ENCODE measurements at places on chromosomes 11 and 22.

DNA sequence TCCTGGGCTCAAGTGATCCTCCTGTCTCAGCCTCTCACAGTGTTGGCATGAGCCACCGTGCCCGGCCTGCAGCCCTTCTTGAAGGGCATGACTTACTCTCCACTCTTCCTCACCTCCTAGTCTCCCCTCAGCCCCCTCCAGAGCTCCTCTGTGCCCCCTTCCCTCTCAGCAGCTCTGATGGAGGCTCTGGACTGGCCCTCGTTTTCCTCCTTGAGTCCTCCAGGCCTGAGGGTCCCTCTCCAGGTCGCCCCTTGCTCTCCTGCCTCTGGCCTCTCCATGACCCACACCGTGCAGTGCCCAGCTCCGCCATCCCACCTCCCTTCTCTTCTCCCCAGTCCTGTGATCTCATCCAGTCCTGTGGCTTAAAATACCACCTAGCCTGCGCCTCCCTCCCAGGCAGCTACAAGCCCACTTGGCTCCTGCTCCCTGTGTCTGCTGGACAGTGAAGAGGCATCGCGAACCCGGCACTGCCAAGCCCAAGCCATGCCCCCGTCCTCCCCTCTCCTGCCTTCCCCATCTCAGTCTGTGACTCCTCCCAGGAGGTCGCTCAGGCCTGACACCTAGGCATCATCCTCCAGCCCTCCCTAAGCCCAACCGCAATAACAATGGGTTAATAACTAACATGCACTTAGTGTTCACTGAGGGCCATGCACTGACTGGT, 11.9 kb downstream of the KCNJ4 start:
- H3K27me3 ChIP-seq: no peaks in the 10 kb centered on the region
- no peaks in the 10 kb centered on the region for H3K4me1 ChIP-seq
- H3K27ac ChIP-seq: no peak overlapping the region
- DNase-seq: no peak
- no peaks in the 10 kb centered on the region for H3K36me3 ChIP-seq

DNA sequence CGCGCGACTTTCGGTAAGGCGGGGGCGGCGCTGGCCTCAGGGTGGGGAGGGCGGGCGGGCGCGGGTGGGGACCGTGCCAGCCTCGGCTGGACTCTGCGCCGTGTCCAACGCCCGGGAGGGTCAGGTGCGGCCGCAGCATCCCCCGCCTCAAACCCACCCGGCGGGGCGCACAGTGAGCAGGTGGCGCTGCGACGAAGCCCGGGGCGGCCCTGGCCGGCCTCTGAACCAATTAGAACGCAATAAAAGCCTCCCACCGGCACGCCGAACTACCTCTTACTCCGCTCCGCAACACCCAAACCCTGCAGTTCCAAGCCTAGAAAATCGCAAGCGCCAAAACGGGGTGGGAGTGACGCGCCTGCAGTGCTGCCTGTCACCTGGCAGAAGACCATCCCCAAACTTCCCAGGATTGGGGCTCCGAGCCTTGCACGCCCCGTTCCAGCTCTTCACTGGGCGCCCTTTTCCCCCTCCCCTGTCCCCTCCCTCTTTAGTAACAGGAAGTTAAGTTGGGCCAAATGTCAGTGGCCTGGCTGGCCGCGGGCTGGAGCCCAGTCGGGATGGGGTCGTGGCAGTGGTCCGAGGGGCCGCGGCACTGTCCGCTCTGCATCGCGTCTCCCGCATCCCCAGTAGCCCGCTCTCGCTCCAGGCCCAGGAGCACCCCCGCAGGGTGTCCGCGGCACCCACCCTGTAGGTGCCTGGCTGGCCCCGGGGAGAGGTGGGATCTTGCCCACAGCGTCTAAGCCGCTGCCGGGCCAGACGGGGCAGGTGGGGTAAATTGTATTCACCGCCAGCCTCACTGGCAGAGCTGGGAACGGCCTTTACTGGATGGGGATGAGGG, 541 bp downstream of the MICAL2 start:
- no peak overlapping the region for H3K27ac ChIP-seq
- H3K4me1 ChIP-seq: peaks cover 32% of the 10 kb centered on the region
- peak; percentile 25 for DNase-seq
- no peaks in the 10 kb centered on the region for H3K27me3 ChIP-seq
- no peaks in the 10 kb centered on the region for H3K36me3 ChIP-seq

DNA sequence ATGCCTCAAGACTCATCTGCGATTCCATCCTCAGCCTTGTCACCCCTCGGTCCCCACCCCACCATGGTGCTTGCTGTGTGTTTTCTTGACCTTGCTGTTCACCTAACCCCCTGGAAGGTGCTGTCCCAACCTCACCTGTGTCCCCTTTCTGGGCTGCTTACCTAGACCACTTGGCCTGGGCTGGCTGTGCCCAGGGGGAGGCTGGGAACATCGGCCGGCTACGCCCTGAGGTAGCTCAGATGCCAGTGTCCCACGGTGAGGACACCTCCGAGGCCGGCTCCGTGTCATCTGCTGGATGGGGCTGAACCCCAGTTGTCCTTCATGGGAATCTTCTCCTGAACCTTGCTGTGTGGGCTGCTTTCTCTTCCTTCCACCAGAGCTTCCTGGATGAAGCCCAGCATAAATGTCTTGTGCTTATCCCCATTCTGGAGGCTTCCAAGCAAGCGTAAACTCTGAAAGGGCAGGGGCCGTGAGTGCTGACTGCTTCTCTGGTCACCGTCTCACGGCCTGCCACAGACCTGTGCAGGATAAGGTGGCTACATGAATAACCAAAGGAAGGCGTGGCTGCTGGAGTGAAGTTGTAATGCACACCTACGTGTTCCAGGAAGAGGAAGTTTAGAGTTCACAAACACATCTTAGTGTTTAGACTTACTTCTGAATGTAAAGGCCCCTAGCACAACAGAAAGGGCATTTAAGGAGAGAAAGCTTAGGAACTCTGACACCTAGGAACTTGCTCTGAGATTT, 724.3 kb downstream of the TBC1D22A start:
- H3K27me3 ChIP-seq: peaks cover 4% of the 10 kb centered on the region
- H3K4me3 ChIP-seq: peak overlapping the region; percentile 36
- no peaks in the 10 kb centered on the region for H3K36me3 ChIP-seq
- no peak for DNase-seq

- peaks cover 3% of the 10 kb centered on the region for H3K4me1 ChIP-seq
- H3K27me3 ChIP-seq: no peaks in the 10 kb centered on the region
- no peaks in the 10 kb centered on the region for H3K36me3 ChIP-seq
- no peak overlapping the region for H3K27ac ChIP-seq
- DNase-seq: no peak
- no peak overlapping the region for H3K4me3 ChIP-seq
These were observed 32.1 kb downstream of the RPL27A start for GRCh38 chr11:8714622-8715225.

GRCh38 chr22:29328566-29329500, 13.3 kb upstream of the RASL10A start:
- H3K27me3 ChIP-seq: no peaks in the 10 kb centered on the region
- H3K4me1 ChIP-seq: no peaks in the 10 kb centered on the region
- H3K36me3 ChIP-seq: peaks cover 49% of the 10 kb centered on the region
- no peak overlapping the region for H3K27ac ChIP-seq

- H3K27ac ChIP-seq: no peak overlapping the region
- H3K4me3 ChIP-seq: no peak overlapping the region
- no peaks in the 10 kb centered on the region for H3K27me3 ChIP-seq
- no peak for DNase-seq
- no peaks in the 10 kb centered on the region for H3K36me3 ChIP-seq
- H3K4me1 ChIP-seq: no peaks in the 10 kb centered on the region
These were observed 457.7 kb downstream of the BRD1 start for GRCh38 chr22:49369726-49370626.

DNA sequence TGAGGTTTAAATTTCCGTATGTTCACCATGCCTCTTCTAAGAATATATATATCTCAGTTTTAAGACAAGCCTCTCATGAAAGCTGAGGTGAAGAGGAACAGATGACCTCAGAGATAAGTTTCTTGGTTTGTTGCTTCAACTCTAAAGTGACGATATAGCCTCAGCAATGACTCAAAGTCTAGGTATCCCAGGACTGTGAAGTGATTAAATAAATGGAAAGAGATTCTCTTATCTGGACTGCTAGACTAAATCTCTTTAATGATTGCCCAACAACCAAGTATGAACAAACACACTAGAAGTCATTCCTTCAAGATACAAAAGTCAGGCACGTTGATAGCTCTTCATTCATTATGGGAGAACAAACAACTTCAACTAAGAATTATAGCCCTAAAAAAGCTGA, 15.3 kb downstream of the CADM1 start:
- no peaks in the 10 kb centered on the region for H3K4me1 ChIP-seq
- no peak overlapping the region for H3K4me3 ChIP-seq
- no peaks in the 10 kb centered on the region for H3K36me3 ChIP-seq
- H3K27ac ChIP-seq: no peak overlapping the region

DNA sequence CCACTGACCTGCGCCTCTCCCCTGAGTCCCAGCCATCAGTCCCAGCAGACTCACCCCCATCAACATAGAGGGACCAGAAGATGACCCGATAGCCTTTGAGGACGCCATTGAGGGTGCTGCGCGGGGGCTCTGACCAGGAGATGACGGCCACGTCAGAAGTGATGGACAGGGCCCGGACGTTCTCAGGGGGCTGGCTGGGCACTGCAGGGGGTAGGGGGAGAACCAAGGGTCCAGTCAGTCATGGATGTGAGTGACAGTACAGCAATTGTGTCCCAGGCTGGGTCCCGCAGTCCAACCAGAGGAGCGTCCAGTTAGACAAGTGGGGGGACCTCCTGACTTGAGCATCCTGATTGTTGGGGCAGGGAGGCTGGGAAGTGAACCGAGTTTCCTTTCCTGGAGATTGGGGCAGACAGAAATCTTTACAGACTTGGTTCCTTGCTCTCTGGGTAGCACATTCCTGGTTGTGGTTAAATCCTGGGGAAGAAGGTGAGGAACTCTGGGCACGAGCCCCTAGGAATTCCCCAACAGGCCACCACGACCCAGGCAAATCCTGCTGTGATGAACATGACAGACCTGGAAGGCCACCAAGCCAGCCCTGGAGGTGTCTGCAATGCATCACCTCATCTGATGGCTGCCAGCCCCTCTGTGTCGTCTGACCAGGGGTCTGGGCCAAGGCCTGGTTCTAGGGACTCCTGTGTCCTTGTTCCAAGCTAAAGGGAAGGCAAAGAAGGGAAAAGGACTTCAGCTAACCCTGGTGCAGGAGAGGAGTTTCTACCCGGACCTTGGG, 133.9 kb downstream of the CEP164 start:
- no peaks in the 10 kb centered on the region for H3K27me3 ChIP-seq
- H3K27ac ChIP-seq: no peak overlapping the region
- no peaks in the 10 kb centered on the region for H3K4me1 ChIP-seq
- no peaks in the 10 kb centered on the region for H3K36me3 ChIP-seq

DNA sequence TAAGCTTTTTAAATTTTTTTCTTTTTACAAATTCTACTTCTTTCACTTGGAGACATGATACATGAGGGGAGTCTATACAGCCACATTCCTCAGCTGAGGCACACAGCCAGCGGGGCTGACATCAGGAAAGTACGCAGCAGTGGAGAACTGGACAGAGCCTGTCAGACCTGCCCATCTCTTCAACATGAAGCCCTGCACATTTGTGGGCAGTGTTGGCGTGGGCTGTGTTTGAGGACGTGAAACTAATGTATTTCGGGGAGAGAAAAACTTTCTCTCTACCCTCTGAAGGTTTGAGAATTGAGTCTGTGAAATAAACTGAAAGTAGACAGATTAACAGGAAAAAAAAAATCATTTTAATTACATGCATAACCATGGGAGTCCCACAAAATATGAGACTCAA, 84.8 kb upstream of the HTATIP2 start:
- no peak overlapping the region for H3K27ac ChIP-seq
- no peaks in the 10 kb centered on the region for H3K4me1 ChIP-seq
- peaks cover 6% of the 10 kb centered on the region for H3K27me3 ChIP-seq
- no peak overlapping the region for H3K4me3 ChIP-seq

GRCh38 chr22:26033071-26033470, 136.2 kb upstream of the SEZ6L start:
- no peak overlapping the region for H3K27ac ChIP-seq
- H3K4me3 ChIP-seq: no peak overlapping the region
- no peaks in the 10 kb centered on the region for H3K27me3 ChIP-seq
- no peak for DNase-seq
- no peaks in the 10 kb centered on the region for H3K36me3 ChIP-seq
- H3K4me1 ChIP-seq: no peaks in the 10 kb centered on the region

DNA sequence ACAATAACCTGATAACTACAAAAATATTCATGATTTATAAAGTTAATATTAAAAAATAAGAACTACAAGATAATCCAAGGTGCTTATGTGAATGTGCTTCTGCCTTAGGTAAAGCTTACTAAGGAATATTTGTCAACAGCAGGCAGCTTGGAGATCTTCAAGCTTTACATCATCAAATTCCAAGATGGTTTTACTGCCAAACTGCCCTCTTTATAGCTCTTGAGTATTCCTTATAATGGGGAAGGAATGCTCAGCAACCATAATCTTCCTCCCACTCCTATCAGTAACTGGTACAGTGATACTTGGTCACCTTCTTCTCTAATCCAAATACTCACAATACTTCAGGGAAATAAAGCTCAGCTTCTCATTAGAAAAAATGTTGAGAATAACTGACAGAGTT, 30.1 kb downstream of the SBF2 start:
- no peaks in the 10 kb centered on the region for H3K27me3 ChIP-seq
- DNase-seq: no peak
- H3K36me3 ChIP-seq: no peaks in the 10 kb centered on the region
- H3K4me3 ChIP-seq: no peak overlapping the region
- no peaks in the 10 kb centered on the region for H3K4me1 ChIP-seq

DNA sequence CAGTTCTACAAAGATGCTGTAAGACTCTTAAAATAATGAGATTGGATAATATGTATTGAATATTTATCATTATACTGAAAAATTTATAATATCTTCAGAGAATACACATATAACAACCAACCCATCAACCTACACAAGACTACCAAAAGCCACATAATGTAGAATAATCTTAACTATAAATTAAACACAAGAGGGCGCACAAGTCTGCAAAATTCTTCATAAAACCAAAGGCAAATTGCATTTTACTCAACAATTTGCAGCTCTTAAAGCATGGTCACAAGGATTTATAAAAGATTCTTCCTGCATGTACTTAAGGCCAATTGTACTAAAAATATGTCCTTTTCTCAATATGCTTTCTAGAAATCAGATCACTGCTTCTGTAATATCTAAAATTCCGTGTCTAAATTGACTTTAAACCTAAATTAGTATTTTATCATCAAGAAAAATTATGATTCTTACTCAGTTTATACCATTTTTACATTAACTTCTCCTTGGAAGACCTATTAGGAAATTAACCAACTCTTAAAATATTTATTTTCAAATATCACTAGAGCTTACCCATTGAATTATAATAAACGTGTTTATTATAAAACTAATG, 79.0 kb downstream of the TTC28 start:
- H3K27ac ChIP-seq: no peak overlapping the region
- no peak overlapping the region for H3K4me3 ChIP-seq
- no peak for DNase-seq
- peaks cover 12% of the 10 kb centered on the region for H3K27me3 ChIP-seq

Data from CD4-positive, alpha-beta T cell (primary cell).